ENCODE measurements at places on chromosomes 12 and 14.

DNA sequence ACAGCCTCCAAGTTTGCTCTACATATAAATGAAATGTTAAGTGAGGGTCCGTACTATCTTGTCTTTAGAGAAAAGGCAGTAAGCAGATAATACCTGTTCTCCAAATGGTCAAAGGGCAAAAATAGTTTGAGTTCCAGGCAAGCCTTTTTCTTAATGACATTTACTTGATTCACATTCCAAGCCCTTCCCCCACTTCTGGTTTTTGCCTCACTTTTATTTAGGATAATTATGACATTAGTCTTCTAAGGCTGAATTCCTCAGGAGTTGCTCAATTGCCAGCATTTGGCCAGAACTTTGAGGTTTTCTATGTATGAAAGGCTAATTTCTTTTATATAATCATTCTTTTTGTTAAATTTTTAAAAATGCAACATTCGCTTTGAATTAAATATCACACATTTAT, 62.5 kb upstream of the DUSP6 start:
- no peak for DNase-seq

DNA sequence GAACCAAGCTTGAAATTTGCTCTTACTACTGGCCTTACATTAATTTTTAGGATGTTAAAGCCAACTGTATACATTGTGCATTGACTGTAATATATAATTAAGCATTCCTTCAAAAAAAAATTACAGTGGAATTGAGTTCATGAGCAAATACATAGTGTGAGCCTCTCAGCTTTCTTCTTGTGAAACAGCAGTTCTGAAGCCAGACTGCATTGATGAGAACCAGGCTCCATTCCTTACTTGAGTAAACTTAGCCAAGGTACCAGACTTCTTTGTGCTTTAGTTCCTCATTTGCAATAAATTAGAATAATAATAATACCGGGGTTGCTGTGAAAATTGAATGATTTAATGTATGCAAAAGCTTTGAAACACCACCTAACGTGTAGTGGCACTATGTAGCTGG, 169.5 kb downstream of the ANO4 start:
- DNase-seq = no peak

- DNase-seq = no peak
Measured at GRCh38 chr14:22781301-22781991, 15.0 kb downstream of the OXA1L start.

- DNase-seq = no peak
Measured at GRCh38 chr14:86541972-86542371, 1012.0 kb downstream of the FLRT2 start.

DNA sequence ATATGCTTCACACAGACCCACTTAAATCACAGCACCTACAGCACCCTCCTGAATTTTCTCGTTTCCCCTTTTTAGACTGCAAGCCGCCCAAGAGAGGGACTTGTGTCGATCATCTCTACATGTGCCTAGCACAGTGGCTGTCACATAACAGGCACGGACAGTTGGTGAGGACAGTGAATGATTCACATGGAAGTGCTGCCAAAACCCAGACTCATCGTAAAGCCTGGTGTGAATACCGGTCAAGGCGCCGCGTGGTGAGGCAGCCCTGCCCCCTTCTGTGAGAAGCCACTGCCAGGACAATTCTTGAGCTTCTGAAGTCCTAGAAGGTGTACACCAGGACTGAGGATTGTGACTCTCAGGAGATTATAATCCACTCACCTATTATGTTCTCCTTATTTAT, 44.3 kb downstream of the ATG2B start:
- DNase-seq = no peak

GRCh38 chr14:91521061-91521640, 11.0 kb upstream of the PPP4R3A start:
- DNase-seq = no peak

- DNase-seq = no peak
Measured at GRCh38 chr12:101931498-101932326, 54.3 kb downstream of the DRAM1 start.

- no peak for DNase-seq
Measured at GRCh38 chr12:94326234-94326633, 133.4 kb downstream of the CEP83 start.

GRCh38 chr14:105050551-105050897, 14.7 kb downstream of the GPR132 start:
- no peak for DNase-seq

DNA sequence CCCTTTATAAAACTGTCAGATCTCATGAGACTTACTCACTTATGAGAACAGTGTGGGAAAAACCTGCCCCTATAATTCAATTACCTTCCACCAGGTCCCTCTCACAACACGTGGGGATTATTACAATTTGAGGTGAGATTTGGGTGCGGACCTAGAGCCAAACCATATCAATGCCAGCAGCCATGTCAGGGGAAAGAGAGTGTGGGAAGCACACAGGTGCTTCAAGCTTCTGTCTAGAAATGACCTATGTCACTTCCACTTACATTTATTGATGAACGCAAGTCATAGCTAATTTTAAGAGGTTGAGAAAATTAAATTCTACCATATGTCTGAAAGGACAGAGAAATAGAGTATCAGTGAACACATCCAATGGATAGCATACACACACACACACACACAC, 32.5 kb upstream of the E2F7 start:
- no peak for DNase-seq

DNA sequence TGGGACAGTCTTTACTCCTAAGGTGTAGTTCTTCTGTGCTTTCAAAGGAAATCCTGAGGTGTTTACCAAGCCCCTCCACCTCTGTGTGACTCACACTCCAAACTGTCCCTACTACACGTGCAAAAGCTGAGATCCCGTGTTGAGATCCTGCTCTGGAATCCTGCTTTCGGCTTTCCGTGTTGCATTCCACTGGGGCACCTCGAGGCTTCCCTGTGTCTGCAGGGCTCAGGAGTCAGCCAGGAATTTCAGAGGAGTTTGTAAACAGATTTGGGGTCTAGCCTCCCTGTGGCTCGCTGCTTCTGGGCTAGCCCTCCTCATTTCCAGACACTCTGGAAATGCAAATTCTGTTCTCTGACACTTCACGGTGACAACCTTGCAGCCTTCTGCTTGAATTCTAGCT, 48.4 kb downstream of the CACNA2D4 start:
- DNase-seq = peak; percentile 35
